ENCODE measurements at places on chromosomes 5 and 9.

DNA sequence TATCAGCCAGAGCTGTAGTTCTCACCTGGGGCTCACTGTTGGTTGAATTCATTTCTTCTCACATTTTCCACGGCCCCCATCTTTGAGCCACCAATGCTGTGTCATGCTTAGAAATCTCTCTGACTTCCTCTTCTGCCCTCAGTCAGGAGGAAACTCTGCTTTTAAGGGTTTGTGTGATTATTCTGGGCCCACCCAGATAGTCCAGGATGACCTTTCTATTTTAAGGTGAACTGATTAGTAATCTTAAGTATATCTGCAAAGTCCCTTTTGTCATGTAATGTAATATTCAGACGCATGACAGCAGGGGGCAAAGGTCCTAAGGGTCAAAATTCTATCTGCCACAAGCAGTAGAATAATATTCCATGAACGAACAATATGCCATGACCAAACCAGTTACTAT, 88.4 kb downstream of the AK8 start:
- no peak for DNase-seq

- no peak for DNase-seq
These were observed 144.1 kb upstream of the IER5L start for GRCh38 chr9:129322022-129322621.

- DNase-seq: no peak
These were observed 43.2 kb downstream of the RFK start for GRCh38 chr9:76351006-76351405.

DNA sequence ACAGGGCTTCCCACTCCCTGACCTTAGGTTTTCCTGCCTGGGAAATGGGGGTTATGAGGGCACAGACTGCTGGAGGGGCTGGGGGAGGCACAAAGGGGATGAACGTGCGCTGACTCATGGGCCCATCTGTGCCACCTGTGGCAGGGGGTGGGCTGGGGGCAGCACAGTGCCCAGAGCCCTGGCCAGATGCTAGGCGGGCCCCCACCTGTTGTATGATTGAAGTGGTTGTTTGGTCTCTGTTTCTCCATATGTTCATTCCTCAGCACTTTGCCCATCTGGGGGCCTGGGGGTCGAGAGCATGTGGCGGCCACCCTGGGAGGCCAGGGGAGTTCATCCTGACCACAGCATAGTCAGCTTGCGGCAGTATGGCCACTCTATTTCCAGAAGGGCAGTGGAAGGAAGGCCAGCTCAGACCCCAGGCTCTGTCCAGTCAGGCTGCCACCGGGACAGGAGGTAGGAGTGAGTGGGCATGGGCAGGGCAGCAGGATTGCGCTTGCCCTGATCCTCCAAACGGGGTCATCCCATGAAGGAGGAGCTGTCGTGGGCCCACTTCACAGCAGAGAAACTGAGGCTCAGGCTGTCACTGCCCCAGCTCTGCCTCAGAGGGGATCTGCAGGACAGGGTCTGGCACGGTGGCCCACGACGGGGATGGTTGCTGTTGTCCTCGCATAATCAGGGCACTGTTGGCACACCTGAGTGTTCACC, 841 bp upstream of the NINJ1 start:
- no peak for DNase-seq

GRCh38 chr5:135426102-135427082, 20.8 kb downstream of the DCANP1 start:
- DNase-seq: peak; percentile 21

GRCh38 chr5:76555717-76556116, 67.5 kb downstream of the F2RL2 start:
- no peak for DNase-seq

Measured in stimulated activated naive CD8-positive, alpha-beta T cell treated with anti-CD3 and anti-CD28 coated beads, Interleukin-15, Interleukin-2, amounts not matched to agents 100 U/mL and 50 U/mL, for 24 hours (primary cell).